ENCODE measurements at places on chromosomes 5 and 9.
A peak's percentile ranks its signal among the peaks of the same experiment; 100 is the strongest.

DNA sequence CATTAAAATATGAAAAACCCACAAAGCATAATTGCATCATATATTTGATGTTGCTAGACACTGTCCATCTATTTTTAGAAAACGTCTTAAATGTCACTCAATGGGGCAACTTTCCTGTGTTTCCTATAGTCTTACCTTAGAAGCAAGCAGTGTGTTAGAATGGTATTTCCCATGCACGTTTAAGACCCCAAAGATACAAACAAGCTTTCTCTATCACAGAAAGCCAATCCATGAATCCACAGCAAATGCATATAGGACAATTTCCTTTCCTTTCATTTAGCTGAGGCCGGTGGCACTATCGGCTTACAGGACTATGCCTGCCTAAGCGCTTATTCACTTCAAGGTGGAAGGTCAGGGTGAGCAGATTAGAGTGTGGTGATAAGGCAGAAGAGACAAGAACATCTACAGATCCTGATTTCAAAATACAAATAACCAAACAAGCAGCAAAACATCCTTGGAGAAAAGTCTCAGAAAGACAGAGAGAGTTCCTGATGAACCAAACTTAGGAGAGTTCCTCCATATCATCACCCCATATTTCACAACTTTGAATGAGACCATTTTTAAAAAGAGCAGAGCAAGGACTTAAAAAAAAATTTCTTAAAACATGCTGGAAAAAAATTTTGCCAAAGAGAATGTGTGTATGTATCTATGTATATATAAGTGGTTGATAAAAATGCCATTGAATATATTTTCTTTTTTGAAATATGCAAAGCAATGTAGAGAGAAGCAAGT is 57.2 kb downstream of the MEF2C start:
- DNase-seq: no peak

GRCh38 chr5:67166460-67167285 is 29.9 kb downstream of the CD180 start:
- DNase-seq: peak; percentile 49

- DNase-seq: no peak
These were observed 79.4 kb downstream of the FAM114A2 start for GRCh38 chr5:153959134-153959957.

- peak; percentile 37 for DNase-seq
These were observed 144.6 kb downstream of the CACNA1B start for GRCh38 chr9:138022121-138022741.

DNA sequence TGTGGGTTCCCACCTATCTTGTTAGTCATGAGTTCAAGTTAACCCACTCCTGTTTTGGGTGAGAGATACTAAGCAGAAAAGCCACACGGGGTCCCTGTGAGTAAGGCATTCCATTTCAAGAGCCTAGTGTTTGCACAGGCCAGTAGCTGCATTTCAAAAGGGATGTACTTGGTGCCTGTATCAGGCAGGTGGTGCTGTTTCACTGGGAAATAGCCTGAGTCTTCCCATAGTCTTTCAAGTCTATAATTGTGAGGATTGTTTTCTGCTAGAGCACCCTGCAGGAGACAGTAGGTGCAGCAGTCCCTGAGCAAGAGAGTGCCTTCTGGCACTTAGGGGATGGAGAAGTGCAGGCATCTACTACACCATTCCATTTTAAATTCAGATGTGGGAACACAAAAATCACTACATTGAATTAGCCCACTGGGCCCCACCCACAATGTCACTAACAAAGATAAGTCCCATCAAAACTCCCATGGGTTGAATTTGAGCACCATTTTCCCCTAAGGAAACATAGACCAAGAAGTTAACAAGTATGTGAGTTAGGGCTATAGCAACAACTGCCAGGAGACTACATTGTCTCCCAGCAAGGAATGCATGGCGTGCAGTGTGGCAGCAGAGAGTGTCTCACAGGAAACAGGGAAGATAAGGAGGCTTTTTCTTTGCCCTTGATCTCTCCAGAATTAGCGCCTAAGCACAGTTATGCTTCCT is 263.2 kb downstream of the COX7C start:
- DNase-seq: peak; percentile 7

- DNase-seq: no peak
These were observed 111.4 kb downstream of the FANCC start for GRCh38 chr9:95206143-95206542.

DNA sequence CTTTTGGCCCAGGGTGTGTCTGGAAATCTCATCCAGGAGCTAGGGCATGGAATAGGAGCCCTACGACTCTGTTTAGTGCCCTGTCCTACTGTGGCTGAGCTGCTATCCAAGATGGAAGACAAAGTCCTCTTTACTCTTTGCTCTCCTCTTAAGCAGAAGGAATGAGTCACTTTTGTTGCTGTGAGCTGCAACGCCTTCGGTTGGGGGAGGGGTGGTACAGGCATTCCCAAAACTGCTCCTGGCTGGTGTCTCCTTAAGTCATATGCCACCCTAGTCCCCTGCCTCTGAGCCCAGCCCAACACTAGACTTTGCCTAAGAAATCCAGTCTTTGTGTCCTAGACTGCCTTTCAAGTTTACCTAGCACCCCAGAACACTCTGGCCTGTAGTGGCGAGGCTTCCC is 99.9 kb downstream of the PRR16 start:
- DNase-seq: no peak

- DNase-seq: no peak
These were observed 299.3 kb downstream of the ANXA1 start for GRCh38 chr9:73451003-73451402.

DNA sequence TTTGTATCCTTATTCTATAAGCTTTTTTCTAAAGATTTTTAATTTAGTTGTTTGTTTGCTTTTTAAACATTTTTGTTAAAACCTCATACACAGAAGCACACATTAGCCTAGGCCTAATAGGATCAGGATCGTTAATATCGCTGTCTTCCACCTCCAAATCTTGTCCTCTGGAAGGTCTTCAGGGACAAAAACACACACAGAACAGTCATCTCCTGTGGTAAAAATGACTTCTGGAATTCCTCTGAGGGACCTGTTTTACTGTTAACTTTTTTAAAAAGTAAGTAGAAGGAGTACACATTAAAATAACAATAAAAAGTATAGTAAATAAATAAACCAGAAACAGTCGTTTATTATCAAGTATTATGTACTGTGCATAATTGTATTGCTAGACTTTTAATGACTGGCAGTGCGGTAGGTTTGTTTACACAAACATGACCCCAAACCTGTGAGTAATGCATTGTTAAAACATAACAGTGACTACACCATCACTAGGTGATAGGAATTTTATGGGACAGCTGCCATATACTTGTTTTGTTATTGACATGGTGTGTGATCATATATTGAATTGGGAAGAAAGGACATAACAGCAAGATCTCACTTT is 109.6 kb downstream of the ZCCHC7 start:
- DNase-seq: no peak

DNA sequence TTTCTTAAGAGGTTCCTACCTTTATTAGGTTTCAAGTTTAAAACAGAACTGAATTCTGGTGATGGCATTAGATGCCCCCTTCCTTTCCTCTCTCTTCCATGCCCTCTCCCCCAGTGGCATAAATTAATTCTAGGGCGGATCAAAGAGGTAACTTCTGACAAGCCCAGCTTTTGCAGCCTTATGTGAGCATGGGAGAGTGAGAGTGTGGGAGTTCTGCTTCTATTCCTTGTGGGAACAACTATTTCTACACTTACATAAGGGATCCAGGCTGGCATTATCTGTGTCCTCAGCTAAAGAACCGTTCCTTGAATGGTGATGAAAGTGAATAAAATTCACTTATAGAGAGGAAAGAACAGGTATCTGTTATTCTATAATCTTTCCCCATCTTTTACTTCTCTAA is 437.6 kb downstream of the KIF4B start:
- no peak for DNase-seq

DNA sequence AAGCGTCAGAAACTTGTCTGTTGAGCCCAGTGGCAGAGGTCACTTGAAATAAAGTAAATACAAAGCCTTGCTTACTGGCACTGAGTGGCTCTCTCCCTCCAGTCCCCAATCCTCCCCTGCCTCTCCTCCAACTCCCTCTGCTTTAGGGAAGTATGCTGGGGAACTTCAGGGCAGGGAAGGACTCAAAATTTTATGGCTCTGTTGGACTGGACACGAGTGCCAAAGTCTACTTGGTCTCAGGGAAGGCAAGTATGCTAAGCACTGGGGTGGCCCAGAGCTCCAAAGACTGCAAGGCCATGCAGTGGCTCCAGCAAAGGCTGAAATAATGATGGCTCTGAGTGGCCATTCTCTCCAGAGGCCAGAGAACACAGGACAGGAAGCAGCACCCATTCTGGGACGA is 9.6 kb downstream of the PLGRKT start:
- no peak for DNase-seq

DNA sequence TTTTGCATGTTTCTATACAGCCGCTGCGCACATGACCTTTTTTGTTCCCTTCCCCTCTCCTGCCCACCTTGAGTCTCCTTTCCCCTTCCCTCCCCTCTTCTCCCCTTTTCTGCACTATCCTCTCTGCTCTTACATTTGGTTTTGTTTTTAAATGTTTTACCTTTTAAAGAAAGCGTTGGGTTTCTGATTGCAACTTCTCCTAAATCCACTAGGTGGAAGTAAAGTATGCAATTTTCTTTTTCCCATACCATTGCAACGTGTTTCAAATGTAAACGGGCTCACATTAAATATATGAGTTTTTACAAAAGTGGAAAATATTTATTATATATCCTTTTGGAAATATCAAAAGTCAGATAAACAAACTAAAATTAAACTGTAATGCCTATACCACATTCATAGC is 500.9 kb downstream of the DIRAS2 start:
- no peak for DNase-seq

DNA sequence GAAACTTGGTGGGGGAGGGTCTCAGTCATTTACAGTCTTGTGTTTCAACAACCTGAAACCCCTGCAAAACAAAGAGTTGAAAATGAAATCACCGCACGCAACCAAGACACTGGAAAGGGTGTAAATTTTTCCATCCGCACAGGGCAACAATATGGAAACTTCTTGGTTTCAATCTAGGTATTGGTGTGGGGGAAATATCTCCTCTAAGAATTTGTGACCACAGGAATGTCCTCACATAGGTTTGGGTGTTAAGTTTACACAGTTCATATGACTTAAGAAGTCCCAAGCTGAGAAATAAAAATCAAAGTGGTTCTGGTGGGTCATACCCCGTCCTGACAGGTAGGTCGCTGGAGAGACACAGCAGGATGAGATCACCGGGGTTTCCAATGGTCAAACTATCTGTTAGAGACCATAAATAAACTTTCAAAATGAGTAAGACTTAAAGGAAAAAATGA is 51.9 kb upstream of the PIP5K1B start:
- peak; percentile 2 for DNase-seq

DNA sequence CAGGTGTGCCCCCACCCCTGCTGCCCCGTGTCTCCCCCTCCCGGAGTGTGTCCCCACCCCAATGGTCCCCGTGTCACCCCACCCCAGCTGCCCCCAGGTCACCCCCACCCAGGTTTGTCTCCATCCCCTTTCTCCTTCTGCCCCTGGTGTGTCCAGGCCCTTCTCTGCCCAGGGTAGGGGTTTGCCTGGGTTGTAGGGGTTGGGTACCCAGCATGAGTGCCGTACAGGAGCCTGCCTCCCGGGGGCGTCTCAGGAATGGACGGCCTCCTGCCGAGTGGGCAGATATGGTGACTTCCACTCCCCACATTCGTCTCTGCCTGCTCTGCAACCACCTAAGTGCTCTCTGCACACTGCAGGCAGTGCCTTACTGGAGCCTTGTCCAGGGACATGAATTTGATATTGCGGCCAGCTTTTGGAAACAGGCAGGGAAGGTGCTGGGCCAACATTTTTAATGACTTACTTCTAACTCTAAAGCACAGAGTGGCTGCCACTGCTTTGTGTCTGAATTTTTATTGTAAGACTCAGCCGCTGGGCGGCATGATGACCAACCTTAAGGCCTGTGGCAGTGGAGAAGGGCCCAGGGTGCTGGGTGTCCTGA is 6.7 kb downstream of the LRRC14B start:
- no peak for DNase-seq

- DNase-seq: no peak
These were observed 365.2 kb upstream of the MPDZ start for GRCh38 chr9:13644675-13645074.

DNA sequence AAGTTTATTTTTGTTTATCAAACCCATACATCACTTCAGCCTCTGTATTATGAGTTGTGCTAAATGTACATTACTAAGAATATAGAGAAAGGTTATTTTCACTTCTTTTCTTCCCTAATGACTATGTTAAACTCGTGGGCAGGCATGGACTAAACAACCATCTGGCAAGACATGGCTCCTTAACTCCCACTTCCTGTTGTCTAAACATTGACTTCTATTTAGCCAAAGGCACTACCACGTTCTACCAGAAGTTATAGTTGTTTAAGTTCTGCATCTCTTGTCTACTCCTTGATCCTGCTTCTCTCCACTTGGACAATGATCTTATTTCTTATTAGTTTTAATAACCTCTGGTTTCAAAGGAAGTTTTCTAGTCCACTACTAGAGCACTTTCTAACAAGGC is 136.1 kb downstream of the MACIR start:
- DNase-seq: no peak

DNA sequence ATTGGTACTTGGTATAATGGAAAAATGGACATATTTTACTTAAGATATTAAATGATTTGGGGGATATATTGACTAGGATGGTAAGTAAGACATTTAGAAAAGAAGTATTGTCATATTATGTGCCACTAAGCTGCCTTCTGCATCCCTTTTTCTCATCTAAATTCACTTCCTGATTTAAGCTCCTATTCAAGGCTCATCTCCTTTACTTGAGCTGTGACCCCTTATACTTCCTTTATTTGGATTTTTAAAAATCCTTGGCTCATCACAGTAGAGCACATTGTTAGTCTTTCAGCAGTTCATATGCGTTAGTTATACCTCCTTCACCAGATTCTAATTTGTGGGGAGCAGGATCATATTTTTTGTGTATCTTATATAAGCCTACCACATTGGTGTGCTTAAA is 6.6 kb downstream of the COMMD10 start:
- no peak for DNase-seq

GRCh38 chr5:111511831-111512374 is 432 bp downstream of the STARD4 start:
- no peak for DNase-seq

DNA sequence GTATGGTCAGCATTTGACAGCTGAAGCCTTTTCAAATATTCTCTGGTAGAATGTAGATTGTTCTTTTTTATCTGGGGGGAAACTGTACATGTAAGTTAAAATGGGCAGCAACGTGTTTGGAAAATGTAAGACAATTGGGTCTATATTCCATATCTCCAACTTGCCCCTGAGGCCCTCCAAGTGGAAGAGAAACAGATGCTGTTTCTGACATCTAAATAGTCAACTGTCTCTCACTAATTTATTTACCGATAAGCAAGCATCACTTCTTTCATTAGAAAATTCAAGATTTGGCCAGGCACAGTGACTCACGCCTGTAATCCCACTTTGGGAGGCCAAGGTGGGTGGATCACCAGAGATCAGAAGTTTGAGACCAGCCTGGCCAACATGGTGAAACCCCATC is 120.2 kb upstream of the TBCA start:
- no peak for DNase-seq

DNA sequence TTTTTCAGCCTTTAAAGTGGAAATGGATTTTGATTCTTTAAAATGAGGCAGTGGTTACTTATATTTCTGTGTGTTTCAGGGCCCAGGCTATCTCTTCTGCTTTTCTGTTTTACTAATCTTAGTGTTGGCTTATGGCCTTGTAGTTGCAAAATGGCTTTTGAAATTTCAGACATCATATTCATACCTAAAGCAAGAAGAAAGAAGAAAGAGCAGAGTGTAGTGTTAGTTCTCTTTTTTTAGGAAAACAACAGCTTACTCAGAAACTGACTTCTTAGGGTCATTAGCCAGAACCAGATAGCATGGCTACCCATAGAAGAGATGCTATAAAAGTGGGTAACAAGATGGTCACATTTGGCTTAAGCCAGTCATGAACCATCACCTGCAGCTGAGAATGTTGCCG is 20.9 kb downstream of the ZBED3 start:
- DNase-seq: no peak

All from stimulated activated CD4-positive, alpha-beta T cell treated with anti-CD3 and anti-CD28 coated beads, TNF-alpha, amount 100 ng/mL, for 24 hours (primary cell).